ENCODE measurements at places on chromosomes 5 and 9.
A peak's percentile ranks its signal among the peaks of the same experiment; 100 is the strongest.

DNA sequence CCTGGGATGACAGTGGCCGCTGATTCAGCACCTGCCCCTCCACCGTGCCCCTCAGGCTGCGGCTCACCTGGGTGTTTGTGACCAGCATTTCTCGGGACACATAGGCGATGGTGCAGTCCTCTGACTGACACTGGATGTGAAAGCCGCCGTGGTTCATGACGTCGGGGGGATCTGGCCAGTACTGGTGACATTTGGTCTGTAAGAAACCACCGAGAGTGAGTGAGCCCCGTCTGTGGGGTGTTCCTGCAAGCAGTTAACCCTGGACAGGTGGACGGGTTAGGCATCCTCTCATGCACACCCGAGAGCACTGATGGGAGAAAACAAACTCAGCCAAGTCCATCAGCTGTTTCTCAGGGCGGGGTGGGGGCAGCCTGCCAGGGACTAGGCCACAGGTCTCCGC is 62.5 kb upstream of the EPB41L4B start:
- no peak for DNase-seq

DNA sequence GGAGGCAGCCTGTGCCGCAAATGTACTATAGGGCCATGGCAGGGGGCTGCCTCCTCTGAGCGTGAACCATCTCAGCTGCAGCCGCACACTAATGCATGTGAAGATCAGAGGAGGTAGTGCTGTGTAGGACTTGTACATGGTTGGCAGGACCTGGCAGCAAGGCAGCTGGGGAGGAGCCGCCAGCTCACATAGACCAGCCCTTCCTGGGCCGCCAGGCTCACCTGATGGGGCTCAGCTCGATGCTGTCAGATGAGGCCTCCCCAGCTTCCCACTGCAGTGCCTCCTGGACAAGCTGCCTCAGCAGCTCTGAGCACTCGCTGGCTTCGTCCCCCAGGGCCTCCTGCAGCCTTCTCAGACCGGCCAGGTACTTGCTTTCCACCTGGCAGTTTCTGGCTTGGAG is 18.0 kb upstream of the CORO2A start:
- DNase-seq, result no peak

GRCh38 chr5:31407921-31408693 is 123.8 kb downstream of the DROSHA start:
- no peak for DNase-seq

- DNase-seq, result no peak
Measured at GRCh38 chr9:76592091-76592973, 133.3 kb downstream of the GCNT1 start.

GRCh38 chr5:15790446-15791018 is 290.6 kb downstream of the FBXL7 start:
- no peak for DNase-seq

- DNase-seq, result no peak
Measured at GRCh38 chr9:7154650-7155049, 396.9 kb downstream of the KDM4C start.

DNA sequence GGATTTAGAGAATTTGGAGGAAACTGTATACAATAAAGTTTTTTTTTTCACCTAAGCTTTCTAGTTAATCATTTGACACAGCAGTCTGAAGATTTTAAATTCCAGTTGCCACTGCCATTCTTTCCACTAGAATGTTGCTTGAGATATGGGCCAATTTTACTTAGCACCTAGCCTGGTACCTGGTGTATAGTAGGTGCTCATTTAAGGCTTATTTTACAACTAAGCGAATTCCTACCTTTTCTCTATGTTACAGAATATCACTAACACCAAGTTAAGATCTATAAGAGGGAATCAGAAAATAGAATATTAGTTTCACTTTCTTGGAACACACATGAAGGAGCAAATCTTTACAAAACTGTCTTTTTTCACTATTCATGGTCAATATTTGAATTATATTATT is 3.2 kb upstream of the DDX4 start:
- DNase-seq, result no peak

DNA sequence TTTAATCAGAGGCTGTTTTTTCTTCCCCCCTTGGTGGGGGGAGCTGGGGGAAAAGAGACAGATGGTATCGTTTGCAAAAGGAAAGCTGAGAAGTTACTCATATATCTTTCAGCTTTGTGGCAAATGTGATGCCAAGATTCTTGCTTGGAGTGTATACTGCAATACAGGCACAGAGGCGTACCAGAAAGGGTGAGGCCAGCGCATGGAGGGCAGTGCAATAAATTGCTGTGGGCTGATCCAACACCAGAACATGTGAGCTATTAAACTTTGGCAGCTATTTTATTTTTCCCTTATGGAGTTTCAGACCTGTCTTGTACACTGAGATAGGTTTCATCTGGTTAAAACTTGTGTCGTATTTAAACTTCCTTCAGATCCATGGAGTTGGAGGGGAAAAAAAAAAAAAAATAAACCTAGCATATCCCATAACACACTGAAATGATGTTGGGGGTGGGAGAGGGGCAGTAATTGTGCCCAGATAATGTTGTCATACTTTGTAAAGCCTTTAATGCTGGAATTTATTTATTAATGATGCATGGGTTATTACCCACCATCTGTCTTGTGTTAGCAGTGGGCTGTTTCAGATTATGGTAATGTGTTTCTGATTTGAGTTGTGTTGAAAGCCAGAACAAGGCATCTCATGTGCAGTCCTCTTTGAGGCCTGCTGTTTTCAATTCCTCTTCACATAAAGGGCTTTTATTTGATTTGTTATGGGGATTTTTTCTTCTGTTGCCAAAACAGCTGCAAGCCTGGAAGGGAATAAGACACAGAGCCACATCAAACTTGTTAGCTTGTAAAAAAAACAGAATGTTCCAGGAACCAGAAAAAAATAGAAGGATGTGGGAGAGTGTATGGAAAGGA is 891.3 kb downstream of the TLE1 start:
- peak; percentile 52 for DNase-seq

GRCh38 chr9:25648116-25648515 is 30.1 kb downstream of the TUSC1 start:
- DNase-seq, result no peak

DNA sequence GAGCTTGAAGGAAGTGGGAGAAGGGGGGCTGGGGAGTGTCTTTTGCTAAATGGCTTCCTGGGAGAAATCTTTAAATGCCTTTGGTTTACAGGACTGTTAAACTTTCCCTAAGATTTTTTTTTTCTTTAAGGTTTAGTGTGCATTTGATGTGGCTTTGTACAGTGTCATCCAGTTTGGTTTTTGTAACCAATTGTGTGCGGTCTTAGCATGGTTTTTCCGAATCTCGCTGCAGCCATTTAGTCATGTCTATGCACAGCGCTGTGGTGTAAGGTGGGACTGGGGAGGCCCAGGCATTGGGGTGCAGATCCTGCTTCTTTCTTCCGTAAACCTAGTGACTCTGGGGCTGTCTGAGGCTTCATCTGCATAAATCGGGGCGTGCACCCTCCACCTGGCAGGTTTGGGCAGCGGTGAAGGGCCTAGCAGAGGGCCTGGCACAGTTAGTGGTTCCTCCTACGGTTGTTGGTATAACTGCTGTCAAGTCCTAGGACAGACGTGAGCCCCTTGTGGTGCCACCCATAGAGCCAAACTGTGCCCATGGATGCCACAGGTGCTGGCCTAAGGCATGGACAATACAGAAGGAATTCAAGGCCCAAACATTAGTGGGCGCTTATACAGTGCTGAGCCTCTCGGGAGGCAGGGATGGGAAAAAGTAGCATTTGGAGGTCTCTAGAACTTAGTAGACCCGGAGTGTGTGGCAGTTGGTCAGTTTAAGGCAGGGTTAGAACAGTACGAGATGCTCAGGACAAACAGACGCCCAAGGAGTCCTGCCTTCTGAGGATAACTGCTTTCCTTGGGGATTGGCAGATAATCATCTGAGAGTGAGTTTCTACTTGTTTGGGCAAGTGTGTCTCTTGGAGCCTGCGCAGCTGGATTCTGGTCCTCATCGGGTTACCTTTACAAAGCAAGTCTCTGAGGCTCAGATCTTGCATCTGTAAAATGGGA is 1.5 kb downstream of the PRRC2B start:
- DNase-seq, result peak; percentile 23

GRCh38 chr9:112174222-112174964 is 704 bp downstream of the SUSD1 start:
- no peak for DNase-seq

GRCh38 chr9:124290743-124291554 is 33.2 kb downstream of the NEK6 start:
- no peak for DNase-seq

DNA sequence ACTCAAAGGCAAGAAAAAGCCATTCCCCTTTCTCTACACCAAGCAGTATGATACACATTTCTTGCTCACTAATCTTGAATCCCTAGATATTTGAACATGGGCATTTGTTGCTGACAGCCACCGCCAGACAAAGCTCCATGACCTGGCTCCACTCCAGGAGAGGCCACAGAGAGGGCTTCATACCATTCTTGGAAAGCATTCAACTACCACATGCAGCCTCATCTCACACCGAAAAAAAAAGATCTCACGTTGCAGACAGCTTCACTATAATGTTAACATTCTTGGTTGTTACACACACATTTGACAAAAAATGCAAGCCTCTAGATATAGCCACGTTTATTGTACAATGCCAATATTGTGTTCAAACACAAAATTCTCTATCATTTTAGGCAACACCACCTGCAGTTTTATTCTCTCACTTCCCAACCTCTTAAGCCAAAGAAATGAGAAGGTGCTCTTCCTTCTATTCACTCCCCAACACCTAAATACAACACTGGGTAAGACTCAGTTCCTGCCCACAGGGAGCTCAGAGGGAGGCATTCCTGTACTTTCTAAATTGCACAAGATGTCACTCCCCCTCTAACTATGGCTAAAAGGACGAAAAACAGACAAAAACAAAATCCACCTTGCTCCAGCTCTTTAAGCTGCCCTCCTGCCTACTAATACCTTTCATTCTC is 222.4 kb downstream of the TSSK1B start:
- peak; percentile 57 for DNase-seq

- DNase-seq, result no peak
Measured at GRCh38 chr5:93189707-93190120, 391.3 kb downstream of the NR2F1-AS1 start.

- DNase-seq, result no peak
Measured at GRCh38 chr9:91834740-91835139, 115.3 kb downstream of the ROR2 start.

DNA sequence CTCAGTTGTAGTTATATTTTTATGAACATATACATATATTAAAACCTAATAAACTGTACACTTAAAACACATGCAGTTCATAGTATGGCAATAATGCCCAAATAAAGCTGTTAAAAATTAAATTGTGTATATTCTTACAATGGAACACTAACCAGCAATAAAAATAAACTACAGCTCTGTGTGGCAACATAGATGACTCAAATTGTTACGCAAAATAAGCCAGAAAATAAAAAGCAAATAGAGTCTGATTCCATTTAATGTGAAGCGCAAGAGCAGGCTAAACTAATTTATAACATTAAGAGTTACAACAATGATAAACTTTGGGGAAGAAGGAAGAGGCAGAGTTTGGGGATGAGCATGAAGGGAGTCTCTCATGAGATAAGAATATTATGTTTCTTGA is 597.3 kb downstream of the TLE1 start:
- DNase-seq, result no peak

GRCh38 chr5:44891116-44891515 is 82.4 kb downstream of the MRPS30 start:
- no peak for DNase-seq
